ENCODE measurements at places on chromosomes 3 and 15. TPM values are rescaled to one million over a fixed set of nuclear protein-coding genes. Genes with fewer than 3 reads are reported as not detected.

- DNase-seq: no peak
Observed at GRCh38 chr3:72519946-72520604, 328.2 kb downstream of the SHQ1 start.

DNA sequence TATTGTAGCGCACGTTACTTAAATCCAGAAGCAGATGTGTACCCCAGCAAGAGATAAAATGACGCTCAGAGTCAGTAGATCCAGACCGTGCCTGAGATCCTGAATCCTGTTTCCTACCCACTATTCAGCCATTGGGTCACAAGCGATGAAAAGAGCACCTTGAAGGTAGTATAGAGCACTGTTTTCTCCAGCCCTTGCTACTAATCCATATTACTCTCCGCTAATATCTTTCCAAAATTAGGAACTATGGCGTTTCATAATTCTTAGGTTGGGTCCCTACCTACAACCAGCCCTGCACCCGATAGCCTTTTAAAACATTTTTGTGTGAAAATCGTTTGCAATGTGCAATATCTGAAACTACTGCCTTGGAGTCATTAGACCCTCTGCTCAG is 596 bp downstream of the BTD start:
- DNase-seq: no peak

GRCh38 chr15:68385240-68385561 is 46.8 kb downstream of the ITGA11 start:
- DNase-seq: no peak

GRCh38 chr3:171320750-171321558 is 139.3 kb downstream of the TNIK start:
- no peak for DNase-seq

The SNX22 gene
- total RNA-seq: 4.6 TPM

The ALS2CL gene
- total RNA-seq: 0.51 TPM

The CFAP100 gene
- not detected for total RNA-seq

All from glutamatergic neuron (in vitro differentiated cells).